Naive thymus-derived CD8-positive, alpha-beta T cell (primary cell): ENCODE measurements at places on chromosomes 1 and 21.

- peak; percentile 6 for DNase-seq
Observed at GRCh38 chr1:96845464-96845863, 123.9 kb downstream of the PTBP2 start.

- no peak for DNase-seq
Observed at GRCh38 chr1:210698661-210699060, 370.0 kb downstream of the HHAT start.

- no peak for DNase-seq
Observed at GRCh38 chr1:162169031-162169790, 99.7 kb downstream of the NOS1AP start.

- DNase-seq: no peak
Observed at GRCh38 chr1:24528744-24529143, 26.1 kb downstream of the RCAN3 start.

- DNase-seq: no peak
Observed at GRCh38 chr1:59026472-59026948, 242.7 kb upstream of the JUN start.

DNA sequence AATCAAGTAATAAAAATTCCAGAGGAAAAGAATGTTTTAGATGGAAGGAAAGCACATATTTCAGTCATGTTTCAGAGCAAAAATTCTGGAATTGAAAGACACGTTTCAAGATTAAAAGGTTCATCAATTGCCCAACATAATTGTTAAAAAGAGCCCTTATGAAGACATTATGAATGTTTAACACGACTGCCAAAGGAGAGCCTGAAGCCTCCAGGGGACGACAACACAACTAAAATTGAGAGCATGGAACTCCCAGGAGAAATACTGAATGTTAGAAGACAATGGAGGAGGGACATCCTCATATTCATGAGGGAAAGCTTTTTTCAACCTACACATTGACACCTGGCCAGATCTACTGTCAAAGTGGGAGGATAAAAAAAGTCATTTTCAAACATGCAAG is 16.0 kb downstream of the OR2T11 start:
- DNase-seq: no peak

GRCh38 chr1:63323865-63324778 is 1.8 kb downstream of the FOXD3 start:
- no peak for DNase-seq

DNA sequence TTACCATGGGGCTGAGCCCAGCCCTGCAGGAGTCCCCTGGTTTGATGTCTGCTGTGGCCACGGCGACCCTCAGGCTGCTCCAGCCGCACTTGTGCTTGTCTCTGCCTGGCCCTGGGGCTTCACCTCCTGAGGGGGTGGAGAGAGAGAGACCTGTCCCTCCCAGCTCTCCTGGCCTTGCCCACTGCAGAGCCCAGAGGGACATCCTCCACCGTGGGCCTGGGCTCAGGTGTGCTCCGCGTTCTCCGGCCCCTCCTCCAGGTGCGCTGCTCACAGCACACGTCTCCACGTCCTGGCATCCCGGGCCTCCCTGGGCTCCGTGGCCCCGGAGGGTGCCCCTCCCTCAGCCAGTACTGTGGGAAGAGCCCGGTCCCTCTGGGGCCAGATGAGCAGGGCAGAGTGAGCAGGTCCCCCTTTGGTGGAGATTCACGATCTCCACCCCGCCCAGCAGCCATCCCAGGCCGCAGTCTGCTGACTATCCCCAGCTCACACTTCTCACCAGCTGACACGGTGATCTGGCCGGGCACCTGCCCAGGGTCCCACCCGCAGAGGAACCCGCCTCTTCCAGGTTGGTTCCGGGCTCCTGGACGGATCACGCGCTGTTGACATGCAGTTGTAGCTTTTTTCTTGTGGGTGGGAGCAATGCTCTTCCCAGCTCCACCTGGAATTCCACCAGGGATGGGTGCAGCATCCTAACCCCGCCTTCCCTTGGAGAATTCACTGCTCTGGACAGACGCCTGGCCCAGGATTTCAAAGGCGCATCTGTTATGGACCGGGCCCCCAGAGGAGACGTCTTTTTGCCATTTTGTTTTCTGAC is 41.8 kb upstream of the POFUT2 start:
- no peak for DNase-seq

DNA sequence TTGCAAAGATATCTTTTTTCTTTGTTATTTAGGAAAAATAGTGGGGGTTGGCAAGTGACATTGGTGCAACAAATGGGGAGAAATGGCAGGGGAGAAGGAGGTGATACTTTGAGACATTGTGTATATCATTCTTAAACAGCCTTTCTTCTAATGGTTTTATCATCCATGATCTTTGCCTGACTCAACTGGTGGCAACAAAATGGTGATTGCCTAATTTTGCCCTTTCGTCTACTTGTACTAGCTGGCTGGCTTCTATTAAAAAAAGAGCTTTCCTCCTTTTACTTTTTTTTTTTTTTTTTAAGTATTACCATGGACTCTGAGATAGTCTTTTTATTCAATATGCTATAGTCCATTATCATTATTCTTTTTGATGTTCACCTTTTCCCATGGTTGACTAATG is 27.7 kb downstream of the DESI2 start:
- no peak for DNase-seq

DNA sequence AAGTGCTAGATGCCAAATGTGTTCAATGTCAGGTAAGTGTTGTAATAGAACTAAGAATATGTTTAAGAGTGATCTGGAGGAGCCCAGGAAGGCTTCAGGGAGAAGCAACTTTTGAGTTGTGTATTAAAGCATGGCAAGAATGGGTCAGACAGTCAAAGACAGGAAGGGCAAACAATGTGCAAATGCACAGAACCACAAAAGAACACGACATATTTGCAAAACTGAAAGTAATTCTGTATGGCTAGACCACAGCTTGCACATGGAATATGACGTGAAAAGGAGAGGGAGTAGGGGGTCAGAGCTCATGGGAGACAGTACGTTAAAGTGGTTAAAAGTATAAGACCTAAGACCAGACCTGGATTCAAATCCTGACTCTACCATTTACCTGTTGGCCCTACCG is 7.1 kb upstream of the SORT1 start:
- no peak for DNase-seq

DNA sequence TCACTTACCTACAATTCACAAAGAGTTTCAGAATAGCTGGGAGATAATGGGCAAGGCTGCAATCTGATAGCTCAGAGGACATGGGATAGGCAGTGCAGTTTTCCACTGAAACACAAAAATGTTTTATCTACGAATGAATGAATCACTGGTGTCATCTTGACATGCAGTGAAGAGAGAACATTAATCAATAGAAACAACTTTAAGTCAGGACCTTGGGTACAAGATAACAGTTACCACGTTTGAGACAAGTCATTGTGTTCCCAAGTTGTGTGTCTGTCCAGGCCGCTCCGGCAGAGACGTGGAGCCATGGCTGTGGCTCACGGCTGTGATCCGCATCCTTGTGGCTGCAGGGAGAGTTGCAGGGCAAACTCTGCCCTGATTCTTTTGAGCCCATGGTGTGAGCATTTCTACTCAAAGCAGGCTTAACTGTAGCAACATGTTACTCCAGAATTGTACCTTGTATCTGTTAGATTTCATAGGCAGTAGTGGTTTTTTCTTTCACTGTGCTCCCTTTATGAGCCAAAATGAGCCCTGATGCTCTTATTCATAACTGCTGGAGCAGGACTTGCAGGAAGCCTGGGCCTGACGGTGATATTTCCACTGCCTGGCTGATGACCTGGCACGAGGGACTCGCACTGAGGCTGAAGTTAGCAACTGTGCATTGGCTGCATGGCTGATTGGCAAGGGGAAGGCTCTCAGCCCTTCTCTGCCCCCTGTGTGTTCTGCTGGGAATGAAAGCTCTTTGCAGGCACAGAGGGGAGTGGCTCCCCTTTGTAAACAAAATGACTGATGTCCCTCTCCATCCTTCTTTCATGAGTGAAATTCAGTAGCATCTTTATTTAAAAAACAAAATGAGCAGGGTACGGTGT is 465.2 kb downstream of the AJAP1 start:
- DNase-seq: no peak

DNA sequence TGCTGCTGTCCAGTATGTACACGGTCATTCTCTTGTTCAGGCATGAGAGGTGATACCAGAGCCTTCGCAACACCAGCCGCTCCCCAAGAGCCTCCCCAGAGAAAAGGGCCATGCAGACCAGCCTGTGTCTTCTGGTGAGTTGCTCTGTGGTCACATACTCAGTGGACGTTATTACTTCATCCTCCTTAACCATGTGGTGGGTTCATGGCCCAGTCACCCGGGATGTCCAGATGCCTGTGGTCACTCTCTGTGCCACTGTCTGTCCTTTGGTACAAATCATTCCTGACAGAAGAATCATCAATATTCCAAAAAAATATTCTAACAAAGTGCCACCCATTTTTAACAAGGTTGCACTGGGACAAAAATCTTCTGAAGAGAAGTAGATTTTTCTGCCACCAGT is 8.8 kb upstream of the ZNF124 start:
- no peak for DNase-seq
